Fibroblast of lung (primary cell): ENCODE measurements at places on chromosomes 13 and 19.

DNA sequence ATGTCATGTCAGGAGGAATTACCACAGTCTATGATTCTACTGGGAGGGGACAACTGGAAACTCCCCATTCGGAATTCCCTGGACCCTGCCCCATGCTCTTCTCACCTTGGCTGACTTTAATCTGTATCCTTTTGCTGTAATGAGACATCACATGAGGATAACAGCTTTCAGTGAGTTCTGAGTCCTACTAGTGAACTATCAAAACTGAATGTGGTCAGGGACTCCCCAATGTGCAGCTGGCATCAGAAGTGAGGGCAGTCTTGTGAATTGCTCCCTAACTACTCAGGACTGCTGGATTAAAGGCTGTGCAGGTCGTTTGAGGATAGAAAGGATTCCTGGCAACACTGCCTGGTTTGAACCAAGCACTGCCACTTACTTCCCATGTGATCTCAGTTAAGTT is 15.2 kb downstream of the SIGLEC7 start:
- no peak for DNase-seq

DNA sequence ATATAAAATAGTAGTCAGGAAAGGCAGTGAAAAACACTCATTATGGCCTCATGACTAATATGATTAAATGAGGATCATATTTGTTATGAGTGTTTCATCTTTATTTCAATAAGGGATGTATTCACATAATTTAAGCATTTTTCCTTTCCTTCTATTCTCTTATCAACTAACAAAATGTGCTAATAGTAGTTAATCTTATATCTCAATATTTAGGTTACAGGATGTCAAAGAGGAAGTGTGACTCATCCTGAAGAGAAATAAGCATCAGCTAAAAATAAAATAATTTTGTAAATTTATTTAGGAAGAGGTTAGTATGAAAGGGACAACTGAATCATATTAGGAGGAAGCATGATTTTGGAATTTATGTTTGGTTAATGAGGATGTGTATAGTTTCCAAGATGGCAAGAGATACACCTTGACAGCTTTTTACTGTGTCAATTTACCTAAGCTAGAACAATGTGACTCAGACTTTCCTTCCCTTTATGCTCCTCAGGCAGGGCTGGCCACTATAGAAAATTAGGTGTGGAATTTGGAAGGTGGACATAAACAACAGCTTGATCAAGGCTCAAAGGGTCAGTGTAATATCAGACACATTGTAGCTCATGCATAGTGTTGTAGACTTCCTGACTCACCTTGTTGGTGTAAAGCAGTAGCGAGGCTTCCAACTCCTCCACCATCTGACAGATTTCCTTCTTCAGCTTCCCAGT is 172.7 kb downstream of the SLITRK1 start:
- DNase-seq: no peak

- no peak for DNase-seq
These were observed 202.3 kb upstream of the RXFP2 start for GRCh38 chr13:31537052-31537451.

DNA sequence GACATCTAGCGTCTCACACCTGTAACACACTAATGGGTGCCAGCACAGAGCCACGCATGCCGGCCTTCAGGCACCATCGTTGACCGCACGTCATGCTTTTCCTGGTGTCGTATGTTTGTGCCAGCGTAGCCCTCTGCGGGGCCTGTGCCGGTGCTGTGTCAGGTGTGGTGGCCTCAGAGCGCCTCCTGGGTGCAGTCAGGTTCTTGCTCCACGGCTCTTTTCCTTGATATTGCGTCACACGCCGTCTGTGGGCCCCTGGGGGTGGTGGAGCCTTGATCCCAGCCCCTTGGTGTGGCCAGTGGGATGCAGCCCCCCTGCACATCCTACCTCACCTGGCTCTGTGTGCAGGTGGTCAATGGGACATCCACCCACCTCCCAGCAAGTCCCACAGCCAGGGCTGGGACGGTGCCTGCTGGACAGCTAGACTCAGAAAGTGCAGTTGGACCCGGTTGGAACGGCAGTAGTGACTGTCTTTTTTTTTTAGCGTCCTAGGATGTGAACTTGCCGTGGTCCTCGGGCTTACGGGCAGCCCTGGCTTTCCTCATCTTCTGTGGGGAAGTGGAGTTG is 24.5 kb downstream of the TFDP1 start:
- DNase-seq: no peak

- no peak for DNase-seq
These were observed 136.2 kb downstream of the IER2 start for GRCh38 chr19:13286195-13286985.

GRCh38 chr13:43316281-43316680 is 292.9 kb downstream of the DNAJC15 start:
- no peak for DNase-seq

DNA sequence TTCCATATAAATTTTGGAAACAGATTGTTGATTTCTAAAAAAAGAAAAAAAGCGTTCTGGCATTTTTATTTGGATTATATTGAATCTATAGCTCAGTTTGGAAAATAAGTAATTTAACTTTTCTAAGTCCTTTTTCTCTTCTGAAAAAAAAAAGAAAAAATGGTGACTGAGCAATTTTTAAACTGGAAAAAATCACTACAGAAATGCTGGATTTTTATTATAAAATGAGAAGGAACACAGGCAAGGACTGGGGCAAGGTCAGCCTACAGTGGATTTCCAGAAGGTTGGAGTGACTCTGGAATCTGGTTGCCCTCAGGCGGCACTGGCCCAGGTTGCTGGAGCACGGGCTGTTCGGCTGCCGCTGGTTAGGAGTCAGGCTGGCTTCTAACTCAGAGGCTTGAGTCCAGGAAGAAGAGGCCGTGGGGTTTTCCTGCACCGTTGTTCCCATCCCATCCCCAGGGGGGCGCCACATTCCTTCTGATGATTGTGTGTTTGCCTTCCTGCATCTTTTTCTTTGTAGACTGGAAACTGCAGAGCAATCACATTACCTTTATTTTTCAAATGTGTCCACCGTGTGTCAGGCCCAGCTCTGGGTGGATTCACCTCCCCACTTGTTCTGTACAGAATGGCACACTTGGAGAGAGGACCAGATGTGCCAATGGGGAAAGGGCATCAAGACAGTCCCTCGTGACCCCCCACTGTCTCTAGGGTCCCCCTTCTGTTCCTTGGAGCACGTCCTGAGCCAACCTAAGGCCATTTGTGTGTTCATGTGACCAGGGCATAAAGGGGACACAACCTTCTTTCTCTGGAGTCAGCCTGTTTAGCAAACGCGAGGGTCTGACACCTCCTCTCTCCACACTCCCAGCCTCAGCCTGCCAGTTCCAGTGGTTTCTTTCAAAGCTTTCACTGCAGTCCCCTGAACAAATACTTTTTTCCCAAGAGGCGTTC is 44.5 kb upstream of the GTF3A start:
- DNase-seq: peak; percentile 18

- DNase-seq: no peak
These were observed 5.6 kb downstream of the PTOV1 start for GRCh38 chr19:49856574-49857021.

DNA sequence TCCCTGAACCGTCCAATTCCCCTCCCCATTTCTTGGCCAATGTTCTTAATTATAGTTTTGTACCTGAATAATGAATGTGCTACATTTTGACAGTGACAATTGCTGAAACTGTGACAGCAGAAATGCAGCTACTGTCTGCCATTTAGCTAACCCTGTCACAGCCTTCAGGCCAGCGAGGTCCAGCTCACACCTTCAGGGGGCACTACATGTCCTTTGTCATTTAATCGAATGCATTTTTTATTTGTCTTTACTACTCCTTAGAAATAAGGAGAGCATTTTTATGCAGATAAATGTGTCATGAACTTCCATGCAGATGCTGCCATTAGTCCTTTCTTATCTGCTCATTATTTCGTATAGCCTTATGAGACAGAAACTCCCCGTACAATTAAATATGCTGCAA is 159.9 kb downstream of the MZT1 start:
- no peak for DNase-seq

DNA sequence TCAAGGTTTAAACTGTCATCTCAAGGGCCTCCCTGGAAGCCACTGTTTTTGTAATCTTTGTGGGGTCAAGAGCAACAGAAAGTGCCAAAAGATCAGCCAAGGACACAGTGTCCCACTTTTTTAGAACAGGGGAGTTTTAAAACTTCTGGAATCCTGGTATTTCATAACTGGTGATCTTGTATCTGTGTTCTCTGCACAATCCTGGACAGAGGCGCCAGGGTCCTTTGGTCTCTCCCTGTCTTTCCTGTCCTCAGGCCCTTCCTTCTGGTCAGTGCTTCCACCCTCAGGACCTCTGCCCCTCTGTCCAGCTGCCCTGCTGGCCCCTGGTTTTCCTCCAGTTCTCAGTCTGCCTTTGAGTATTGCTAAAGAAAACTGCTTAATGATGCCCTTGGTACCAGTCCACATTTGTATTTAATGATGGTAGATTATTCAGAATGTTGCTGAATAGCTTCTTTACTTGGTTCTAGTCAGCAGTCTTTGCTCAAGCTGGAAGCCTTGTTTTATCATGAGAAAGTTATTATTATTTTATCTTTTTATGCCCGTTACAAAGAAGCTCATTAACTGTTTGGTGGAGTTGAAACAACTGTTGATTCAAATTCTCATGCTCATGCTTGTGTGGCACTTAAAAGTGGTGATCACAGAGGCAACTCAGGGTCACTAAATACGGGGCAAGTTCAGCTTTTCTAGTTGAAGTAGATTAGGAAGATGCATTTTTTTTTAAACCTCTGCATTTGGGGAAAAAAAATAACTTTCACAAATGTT is 47.5 kb downstream of the WASF3 start:
- DNase-seq: no peak

DNA sequence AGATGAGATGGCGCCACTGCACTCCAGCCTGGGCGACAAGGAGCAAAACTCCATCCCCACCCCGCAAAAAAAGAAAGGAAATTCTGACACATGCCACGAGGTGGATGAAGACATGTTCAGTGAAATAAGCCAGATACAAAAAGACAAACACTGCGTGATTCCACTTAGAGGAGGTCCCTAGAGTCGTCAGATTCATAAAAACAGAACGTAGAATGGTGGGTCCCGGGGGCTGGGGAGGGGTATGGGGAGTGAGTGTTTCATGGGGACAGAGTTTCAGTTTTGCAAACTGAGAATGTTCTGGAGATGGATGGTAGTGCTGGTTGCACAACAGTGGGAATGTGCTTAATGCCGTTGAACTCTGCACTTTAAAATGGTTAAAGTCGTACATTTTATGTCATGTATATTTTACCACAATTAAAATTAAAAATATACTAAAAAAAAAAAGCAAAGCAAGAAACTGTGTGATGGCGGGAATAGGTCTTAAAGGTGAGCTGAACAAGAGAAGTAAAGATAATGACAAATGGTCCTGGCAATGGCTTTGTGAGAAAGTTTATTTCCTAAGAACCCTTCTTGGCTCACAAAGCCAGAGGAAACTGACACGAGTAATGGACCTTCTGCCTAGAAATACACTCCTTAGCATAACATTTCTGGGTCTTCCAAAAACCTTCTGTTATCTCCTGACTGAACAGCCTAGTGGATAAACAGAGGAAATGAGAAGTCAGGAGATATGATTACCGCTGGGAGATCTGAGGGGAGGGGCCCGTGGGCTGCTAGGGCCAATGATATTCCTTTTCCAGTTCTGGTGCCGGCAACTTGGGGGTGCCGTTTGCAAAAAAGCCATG is 4.2 kb upstream of the SPC24 start:
- DNase-seq: peak; percentile 47

DNA sequence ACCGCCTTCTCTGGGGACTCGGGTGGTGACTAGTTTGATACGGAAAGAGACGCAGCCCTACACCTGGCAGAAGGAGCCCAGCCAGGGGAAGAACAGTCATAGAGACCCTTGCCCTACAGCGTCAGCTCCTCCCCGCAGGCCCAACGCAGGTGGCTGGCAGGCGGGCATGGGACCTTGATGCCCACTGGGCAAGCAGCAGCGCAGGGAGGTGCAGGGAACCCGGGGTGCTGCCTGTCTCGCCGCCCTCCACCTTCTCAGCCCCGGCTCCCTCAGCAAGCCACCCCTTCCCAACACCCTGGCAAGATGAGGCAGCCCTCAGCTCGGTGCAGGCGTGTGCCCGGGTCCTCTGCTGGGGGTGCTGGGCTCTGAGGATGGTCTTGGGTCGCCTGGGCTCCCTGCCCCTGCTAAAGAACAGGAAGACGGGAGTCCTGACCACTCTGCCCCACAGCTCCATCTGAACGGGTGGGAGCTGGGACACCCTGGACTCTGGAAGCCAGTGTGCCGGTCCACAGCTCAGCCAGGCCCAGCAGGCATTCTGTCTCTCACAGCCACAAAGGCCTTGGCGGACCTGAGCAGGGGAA is 9.0 kb downstream of the MIER2 start:
- no peak for DNase-seq

DNA sequence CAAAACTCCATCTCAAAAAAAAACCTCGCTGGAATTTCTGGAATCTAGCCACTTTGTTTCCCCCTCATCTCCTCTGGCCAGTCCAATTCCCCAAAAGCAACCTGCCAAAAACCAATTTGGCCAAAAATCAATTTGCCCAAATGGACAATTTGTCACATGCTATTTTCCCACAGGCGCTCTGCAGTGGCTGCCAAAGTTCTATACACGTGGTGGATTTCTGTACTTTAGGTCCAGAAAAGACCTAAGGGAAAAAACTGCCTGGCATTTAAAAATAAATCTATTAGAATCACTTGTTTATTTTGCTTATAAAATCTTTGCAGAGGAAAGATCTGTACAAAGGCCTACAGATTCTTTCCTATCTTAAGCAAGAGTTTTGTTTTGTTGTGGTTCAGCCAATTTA is 79.4 kb downstream of the MAP4K1 start:
- DNase-seq: peak; percentile 17

DNA sequence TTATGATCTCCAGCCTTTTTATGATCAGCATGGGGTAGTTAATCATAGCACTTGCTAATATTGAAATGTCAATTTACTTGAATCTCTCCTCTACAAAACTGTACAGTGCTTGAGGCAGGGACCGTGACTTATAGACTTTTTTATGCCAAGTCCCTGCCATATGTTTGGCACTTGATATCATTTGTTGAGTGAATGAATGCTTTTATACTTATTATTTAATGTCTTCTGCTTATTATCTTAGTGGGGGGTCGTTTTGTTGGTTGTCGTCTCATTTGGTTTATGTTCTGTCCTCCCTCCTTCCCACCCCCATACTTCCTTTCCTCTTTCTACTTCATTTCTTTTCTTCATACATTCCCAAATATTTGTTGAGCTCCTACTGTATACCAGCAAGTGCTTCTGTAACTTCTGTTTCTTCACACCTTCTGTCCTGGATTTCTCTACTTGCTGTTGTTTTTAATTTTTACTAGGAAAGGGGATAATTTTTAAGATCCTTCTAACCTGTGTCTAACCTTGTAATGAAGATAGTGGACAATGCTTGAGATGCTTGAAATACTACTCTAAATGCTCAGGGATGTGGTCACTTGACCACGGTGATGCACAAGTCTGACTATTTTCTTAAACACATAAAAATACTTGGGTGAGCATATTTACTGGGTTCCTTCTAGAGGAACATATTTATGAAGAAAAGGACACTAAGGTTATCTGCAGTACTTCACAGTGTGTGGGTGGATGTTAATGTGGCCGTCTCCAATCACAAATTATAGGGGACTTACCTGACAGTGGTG is 223.8 kb downstream of the TDRD3 start:
- no peak for DNase-seq

GRCh38 chr19:35167251-35168119 is 12.9 kb downstream of the FXYD5 start:
- DNase-seq: no peak

GRCh38 chr13:55577082-55577846 is 1563.5 kb upstream of the PRR20A start:
- no peak for DNase-seq

GRCh38 chr19:54517483-54517882 is 14.9 kb downstream of the LAIR2 start:
- peak; percentile 11 for DNase-seq
